ENCODE measurements at places on chromosomes 6 and 20.

GRCh38 chr6:54029187-54029586 lies 82.1 kb upstream of the MLIP start:
- H3K27me3 ChIP-seq: peaks cover 4% of the 10 kb centered on the region
- no peak for DNase-seq
- H3K4me1 ChIP-seq: peaks cover 1% of the 10 kb centered on the region
- H3K27ac ChIP-seq: no peak overlapping the region
- H3K4me3 ChIP-seq: no peak overlapping the region

DNA sequence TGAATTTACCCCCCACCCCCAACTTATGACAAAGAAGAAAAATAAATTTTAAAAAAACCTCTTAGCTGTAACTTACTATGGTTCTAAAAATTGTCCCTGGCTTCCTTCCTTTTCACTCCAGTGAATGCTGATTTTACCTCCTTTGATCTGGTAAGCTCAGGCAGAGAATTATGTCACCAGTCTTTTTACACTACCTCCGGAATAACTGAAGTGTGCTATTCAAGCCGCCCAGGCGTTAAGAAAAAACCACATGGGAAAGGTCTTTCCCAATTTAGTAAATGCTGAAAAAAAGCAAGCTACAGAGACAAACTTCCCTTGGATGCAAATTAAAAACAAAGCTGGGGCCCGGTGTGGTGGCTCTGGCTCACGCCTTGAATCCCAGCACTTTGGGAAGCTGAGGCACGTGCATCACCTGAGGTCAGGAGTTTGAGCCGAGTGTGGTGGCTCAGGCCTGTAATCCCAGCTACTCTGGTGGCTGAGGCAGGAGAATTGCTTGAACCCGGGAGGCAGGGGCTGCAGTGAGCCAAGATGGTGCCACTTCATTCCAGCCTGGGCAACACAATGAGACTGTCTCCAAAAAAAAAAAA lies 12.4 kb downstream of the SNX5 start:
- H3K36me3 ChIP-seq: peaks cover 30% of the 10 kb centered on the region
- H3K4me3 ChIP-seq: no peak overlapping the region
- no peak for DNase-seq

DNA sequence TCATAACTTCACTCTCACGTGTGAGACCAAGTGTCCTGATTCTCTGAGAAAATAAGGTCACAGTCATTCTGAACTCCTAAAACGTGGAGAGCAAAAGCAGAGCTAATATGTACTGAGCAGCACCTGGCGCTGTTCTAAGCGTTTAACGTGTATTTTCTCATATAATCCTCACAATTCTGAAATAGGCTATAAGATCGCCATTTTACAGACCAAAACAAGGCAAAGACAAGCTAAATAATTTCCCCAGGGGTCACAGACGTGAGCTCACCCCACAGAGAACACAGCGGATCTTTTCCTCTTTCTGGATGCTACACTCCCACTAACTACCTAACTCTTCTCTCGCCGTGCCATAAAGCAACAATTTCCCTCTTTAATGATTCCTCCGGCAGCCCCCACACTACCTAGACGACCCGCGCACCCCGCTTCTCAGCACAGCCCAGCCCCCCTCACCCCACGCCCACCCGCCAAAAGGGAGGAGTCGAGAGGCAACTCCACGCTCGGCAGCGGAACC lies 636 bp downstream of the SUPT3H start:
- peak overlapping the region; percentile 97 for H3K4me3 ChIP-seq
- H3K4me1 ChIP-seq: peaks cover 13% of the 10 kb centered on the region
- peak overlapping the region; percentile 100 for H3K27ac ChIP-seq
- no peaks in the 10 kb centered on the region for H3K27me3 ChIP-seq
- DNase-seq: no peak

- peaks cover 20% of the 10 kb centered on the region for H3K36me3 ChIP-seq
- no peak overlapping the region for H3K27ac ChIP-seq
- peaks cover 8% of the 10 kb centered on the region for H3K4me1 ChIP-seq
- no peaks in the 10 kb centered on the region for H3K27me3 ChIP-seq
Observed at GRCh38 chr6:38118791-38119365, 299.4 kb downstream of the ZFAND3 start.

DNA sequence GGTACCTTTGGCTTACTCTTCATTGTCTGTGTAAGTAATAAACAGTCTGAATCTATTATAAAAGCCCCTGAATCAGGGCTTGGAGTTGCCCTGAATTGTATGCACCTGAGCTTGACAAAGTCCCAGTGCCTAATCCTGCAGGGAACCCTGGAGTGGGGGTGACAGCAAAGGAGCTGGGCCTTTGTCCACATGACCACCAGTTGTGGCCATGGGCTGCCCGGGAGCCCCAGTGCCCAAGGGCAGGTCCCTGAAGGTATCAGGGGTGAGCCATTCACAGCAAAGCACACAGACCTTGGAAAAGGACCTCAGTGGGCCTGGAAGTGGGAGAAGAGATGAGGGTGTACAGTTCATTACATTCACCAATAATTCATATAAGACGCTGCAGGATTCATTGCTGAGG lies 94.2 kb downstream of the BANF2 start:
- no peak overlapping the region for H3K4me3 ChIP-seq
- no peaks in the 10 kb centered on the region for H3K4me1 ChIP-seq
- H3K27ac ChIP-seq: no peak overlapping the region
- H3K27me3 ChIP-seq: peaks cover 14% of the 10 kb centered on the region

DNA sequence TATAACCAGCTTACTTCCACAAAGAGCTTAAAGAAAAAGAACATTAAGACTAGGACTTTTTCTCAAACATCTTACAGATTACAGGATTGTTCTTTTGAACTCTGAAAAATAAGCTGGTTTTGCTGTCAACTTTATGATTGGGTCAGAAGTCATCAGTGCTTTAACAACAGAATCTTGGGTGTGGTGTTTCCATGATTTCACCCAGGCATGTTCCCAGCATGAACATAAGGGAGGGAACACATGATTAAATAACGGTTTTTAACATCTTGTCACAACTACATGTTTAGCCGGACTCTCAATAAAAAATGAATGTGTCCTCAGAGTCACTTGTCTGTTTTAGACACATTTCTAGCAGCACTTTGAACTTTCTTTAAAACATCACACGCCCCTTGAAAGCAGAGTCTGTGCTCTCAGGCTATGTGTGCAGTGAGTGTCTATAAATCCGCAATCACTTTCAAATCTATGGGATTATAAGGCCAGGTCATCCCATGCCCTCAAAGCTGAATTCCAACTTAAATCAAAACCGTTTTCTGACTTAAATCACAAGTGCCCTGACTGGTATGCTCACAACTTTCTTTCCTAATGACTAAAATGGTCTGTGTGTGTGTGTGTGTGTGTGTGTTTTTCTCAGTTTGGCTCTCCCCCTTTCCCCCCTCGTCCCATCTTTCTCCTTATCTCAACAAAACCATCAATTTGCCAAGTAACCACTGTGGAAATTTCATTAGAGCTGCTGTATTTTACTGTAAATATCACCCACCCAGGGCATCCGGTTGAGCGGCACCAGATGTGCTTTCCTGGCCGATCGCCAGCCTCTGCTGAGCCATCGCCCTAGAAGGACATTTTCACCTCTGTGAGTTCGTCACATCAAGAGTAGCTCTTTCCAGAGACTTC lies 216.8 kb upstream of the DTNBP1 start:
- H3K4me3 ChIP-seq: no peak overlapping the region
- no peak overlapping the region for H3K27ac ChIP-seq
- no peak for DNase-seq
- no peaks in the 10 kb centered on the region for H3K36me3 ChIP-seq
- peaks cover 44% of the 10 kb centered on the region for H3K27me3 ChIP-seq

Data from progenitor cell of endocrine pancreas (in vitro differentiated cells).